Dorsolateral prefrontal cortex (tissue), 122 donors: ENCODE measurements at places on chromosomes 6 and 20.

GRCh38 chr6:88780714-88781389 is 182.6 kb downstream of the RNGTT start:
- DNase-seq: peak; percentile 63

- peak; percentile 86 for DNase-seq
Measured at GRCh38 chr6:166008441-166009369, 158.9 kb downstream of the TBXT start.

GRCh38 chr6:11944111-11944510 is 68.0 kb upstream of the HIVEP1 start:
- DNase-seq: no peak

GRCh38 chr6:32829495-32829894 is 9.0 kb downstream of the TAP2 start:
- DNase-seq: no peak

- DNase-seq: no peak
Measured at GRCh38 chr6:128425856-128426255, 94.5 kb downstream of the PTPRK start.

- no peak for DNase-seq
Measured at GRCh38 chr6:162615016-162615705, 112.4 kb downstream of the PRKN start.

- no peak for DNase-seq
Measured at GRCh38 chr6:15358579-15359327, 112.9 kb downstream of the JARID2 start.

- DNase-seq: no peak
Measured at GRCh38 chr6:147621961-147622360, 113.5 kb downstream of the SAMD5 start.

- DNase-seq: peak; percentile 50
Measured at GRCh38 chr6:11538052-11538818, 686 bp downstream of the TMEM170B start.

DNA sequence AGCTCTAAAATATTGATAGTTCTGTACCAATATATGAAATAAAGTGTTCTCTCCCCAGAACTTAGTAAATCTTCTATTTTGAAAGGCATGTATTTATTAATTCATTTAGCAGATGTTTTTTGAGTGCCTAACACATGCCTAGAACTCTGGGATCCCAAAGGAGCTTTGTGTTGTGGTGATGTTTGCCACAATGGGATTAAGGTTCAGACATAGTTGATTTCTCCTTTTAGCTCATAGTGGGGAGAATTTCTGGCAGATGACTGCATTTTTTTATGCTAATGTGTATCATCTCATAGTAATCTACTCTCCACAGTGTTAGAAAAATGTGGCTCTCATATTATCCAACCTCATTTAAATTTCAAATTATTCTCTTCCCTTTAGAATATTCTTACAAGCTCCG is 21.7 kb downstream of the MYB start:
- no peak for DNase-seq

- DNase-seq: no peak
Measured at GRCh38 chr20:49006446-49006980, 39.6 kb upstream of the CSE1L start.

- DNase-seq: no peak
Measured at GRCh38 chr6:40983752-40984151, 55.3 kb downstream of the UNC5CL start.

DNA sequence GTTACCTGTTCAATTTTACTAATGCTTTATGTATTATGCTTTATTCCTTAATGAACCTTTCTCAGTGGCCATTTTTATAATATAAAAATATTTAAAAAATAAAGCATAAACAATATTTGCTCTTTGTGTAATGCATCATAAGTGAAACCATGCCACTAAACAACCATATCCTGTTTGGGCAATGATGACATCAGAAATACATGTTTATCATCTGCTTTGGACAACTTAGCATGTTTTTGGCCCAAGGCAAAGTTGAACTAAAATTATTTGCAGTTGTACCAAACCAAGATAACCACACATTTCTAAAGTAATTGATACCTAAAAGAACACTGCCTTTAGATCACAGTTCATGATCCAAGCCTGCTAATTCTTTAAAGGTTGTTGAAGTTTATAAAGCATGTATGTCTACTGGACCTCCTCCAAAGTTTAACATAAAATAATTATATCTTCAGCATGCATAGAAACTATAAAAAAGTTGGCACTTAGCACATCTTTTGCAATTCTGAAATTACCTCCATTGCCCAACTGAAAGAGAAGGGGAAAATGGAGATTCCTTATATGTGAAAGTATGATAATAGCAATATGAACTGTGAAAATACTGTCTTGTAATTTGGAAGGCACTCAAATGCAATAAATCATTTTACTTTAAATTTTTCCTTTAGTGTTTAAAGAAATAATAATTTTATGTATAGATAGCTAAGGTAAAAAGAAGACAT is 325.6 kb upstream of the RUNX2 start:
- no peak for DNase-seq

DNA sequence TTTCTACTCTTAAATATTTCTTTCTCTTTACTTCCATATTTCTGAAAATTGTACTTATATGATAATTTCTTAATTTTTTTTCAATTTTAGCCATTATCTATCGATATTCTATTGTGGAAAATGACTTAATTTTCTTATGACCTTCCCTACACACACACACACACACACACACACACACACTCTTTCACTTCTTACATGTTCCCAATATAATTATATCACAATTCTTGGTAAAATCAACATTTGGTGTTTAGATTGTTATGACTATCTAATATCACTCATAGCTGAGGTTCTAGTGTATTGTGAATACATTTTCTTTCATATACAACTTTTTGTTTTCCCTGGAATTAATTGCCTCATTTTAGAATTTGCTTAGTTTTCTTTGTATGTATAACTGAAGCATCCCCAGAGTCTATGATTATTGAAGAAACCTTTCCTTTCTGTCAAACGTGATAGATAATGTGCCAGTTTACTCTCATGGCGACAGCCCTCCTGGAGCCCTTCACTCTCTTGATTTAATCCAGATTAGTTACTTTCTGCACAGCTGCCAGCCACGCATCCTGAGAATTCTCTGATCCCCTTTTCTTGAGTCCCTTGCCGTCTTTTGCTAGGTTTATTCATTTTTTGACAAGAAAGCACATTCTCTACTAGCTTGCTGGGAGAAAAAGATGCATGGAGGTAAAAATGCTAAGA is 63.4 kb downstream of the RNF182 start:
- DNase-seq: no peak

- DNase-seq: no peak
Measured at GRCh38 chr6:131488780-131489179, 84.2 kb upstream of the ARG1 start.

- DNase-seq: no peak
Measured at GRCh38 chr6:84808491-84809061, 44.2 kb upstream of the TBX18 start.

GRCh38 chr6:37131104-37131959 is 38.6 kb upstream of the PIM1 start:
- DNase-seq: no peak

DNA sequence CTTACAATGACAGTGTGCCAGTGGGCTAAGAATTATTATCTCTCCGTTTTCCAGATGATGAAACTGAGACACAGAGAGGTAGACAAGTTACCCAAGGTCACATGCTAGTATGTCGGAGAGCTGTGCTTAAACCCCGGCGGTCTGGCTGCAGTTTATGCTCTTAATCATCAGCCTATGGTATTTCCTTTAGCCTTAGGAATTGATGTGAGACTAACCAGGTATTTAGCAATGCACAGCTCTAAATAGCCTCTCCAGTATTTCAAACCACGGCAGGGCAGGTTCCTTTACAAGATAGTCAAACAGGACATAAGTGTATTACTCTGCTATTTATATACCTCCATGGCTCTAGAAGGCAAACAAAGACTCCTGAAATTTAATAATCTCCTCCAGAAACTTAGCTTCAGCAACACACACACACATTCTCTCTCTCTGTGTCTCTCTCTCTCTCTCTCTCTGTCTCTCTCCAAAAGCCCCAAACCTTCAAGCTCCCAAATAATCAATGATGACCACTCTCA is 142.0 kb upstream of the ZNF217 start:
- DNase-seq: no peak

DNA sequence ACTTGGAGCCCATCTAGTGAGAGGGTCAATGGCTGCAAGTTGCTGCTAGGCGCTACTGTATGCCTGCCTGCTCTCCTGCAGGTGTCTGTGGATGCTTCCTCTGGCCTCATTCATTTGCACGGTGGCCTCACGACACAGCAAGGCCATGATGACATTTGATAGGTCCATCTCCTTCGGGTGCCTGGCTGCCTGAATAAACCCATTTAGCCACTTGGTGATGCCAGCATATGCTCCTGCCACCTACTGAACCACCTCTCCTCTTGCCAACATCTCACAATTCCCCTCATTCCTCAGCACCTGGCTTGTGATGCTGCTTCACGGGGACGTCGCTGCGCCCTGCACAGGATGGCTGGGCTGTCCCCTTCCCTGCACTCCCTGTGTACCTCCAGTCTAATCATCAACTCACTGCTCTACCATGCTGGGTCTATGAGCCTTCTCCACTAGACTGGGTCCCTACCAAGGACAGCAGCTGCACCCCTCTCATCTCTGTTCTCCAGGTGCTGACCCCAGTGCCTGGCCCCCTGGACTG is 51.1 kb downstream of the AGPAT4 start:
- no peak for DNase-seq

DNA sequence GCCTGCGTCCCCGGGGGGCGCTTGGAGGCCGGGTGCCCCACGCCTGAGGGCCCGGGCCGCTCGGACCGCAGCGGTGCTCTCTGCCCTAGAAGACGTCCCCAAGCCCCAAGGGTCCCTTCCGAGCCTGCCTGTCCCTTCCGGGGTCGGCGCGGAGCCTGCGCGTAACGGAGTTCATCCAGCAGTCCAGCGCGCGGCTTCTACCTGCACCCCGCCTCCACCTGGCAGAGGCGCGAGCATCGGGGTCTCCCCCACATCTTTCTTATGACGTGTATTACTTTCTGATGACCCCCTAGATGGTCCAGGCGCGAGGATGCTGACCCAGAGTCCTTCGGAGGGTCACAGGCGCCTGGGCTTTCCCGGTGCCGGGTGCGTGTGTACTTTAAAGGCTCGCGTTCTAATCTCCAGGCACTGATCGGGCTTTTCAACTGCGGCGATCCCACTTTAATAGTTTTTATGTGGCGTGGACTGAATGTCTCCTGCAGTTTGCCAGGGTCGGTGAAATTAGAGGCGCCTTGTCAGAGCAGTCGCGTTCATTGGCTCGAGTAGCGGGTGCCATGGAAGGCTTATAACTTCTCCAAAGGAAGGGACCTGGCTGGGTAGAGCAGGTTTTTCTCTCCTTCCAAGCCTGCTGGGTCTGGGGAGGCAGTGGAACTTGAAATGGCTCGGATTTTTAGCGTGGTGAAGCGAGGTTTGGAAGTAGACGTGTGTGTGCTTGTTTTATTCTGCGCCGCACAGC is 912 bp downstream of the EYA4 start:
- no peak for DNase-seq

GRCh38 chr20:46006964-46007363 is 1.7 kb upstream of the MMP9 start:
- DNase-seq: no peak

DNA sequence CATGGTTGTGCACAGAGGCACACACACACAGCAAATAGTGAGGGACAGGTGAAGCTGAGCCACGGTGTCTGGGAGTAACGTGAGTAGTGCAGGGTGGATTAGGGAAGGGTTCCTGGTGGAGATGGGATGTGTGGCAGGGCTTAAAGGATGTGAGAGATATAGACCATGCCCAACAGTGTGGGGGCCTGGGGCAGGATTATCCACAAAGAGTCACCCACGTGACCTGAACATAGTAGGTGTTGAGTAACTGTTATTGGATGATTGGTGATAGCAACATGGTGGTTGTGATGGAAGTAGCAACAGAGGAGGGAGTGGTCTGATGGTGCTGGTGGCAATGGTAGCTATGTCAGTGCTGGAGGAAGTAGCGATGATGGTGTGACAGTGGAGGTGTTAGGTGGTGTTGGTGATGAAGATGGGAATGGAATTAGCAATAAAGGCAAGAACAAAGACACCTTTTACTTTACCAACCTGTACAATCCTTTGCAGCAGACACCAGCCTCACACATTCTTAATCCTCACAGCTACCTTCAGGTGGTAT is 135.1 kb downstream of the MRPL14 start:
- DNase-seq: no peak

GRCh38 chr20:22288156-22288555 is 296.2 kb downstream of the FOXA2 start:
- DNase-seq: no peak

GRCh38 chr6:168692193-168692914 is 251.4 kb downstream of the SMOC2 start:
- DNase-seq: no peak

DNA sequence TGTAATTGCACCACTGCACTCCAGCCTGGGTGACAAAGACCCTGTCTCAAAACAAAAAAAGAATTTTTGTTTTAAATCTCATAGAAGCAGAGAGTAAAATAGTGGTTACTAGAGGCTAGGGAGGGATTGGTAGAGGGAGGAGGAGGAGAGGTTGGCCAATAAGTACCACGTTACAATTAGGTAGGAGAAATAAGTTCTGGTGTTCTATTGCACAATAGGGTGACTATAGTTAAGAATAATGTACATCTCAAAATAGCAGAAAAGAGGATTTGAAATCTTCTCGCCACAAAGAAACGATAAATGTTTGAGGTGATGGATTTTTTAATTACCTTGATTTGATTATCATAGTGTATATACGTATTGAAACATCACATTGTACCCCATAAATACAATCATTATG is 27.1 kb upstream of the TOP1 start:
- no peak for DNase-seq

- DNase-seq: no peak
Measured at GRCh38 chr20:36827541-36828279, 48.2 kb upstream of the TLDC2 start.

- DNase-seq: no peak
Measured at GRCh38 chr6:161498359-161498758, 224.5 kb upstream of the AGPAT4 start.
